Anterior cingulate cortex (tissue), 58 donors: ENCODE measurements at places on chromosomes 11 and 22.

DNA sequence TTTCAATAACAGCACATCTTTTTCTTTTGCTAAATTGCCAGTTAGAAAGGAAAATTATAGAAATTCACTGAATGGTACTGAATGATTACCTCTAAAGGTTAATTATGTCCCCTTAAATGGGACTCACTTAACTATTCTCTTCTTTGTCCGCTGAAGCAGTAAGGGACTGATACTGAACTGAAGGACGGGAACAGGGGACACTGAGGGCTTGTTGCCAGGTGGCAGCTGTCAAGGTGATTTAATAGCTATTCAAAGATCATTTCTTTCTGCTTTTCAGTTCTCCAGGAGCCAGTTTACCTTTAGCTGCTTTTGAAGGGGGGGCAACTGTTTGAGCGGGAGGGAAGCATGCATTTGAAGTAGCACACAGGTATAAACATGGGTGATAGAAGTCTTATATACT lies 325.4 kb upstream of the CCDC90B start:
- no peak for DNase-seq

DNA sequence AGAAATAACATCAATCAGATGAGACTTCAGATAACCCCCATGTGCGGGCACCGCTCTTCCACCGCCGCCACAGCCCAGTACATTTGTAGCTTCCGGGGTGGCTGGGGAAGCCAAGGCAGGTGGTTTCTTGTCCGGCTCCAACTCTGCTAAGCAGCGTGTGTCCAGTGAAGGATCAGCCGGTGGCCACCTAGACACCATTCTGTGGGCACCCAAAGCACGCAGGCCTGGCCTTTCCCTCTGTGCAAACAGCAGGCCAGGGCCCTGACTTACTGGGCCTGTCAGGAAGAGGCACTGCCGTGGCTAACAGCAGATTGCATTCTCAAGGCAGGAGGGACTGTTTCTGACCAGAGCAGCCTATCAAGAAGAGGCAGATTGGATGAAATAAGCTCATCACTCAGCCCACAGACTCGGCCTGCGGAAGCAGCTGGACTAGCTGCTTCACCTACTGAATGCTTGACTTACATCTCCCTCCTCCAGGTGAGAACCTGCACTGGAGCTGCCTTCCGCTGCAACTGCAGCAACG lies 74.8 kb downstream of the ETS1 start:
- DNase-seq, result no peak

DNA sequence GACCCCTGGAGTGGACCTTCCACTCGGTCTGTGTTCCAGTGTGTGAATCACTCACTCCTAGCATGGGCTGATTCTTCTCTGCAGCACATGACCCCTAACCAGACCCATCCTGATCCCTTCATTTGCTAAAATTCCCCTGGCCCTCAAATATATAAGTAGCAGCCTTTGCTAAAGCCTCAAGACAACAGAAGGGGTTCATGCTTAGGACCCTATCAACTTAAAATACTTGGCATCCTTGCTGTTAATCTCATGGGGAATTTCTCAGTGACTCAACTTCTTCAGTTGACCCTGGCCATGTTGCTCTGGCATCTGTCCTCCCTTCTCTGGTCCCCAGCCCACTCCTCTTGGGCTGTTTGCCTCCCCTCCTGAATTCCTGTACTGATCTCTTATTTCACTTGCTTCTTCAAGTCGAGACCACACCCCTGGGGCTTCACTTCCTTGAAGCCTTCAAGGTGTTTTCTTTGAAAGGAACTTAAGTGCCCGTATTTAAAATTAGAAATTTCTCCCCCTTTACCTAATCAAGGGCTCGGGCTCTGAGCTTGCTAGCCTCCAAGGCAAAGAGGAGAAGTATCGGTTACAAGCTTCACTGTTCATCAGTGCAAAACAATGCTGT lies 23.6 kb downstream of the NNMT start:
- DNase-seq, result no peak

- peak; percentile 36 for DNase-seq
These were observed 3.4 kb downstream of the CLPB start for GRCh38 chr11:72430741-72431570.

- peak; percentile 21 for DNase-seq
These were observed 22.7 kb upstream of the C1QTNF4 start for GRCh38 chr11:47616726-47617416.

- DNase-seq, result no peak
These were observed 30.6 kb downstream of the NNMT start for GRCh38 chr11:114326776-114327175.

DNA sequence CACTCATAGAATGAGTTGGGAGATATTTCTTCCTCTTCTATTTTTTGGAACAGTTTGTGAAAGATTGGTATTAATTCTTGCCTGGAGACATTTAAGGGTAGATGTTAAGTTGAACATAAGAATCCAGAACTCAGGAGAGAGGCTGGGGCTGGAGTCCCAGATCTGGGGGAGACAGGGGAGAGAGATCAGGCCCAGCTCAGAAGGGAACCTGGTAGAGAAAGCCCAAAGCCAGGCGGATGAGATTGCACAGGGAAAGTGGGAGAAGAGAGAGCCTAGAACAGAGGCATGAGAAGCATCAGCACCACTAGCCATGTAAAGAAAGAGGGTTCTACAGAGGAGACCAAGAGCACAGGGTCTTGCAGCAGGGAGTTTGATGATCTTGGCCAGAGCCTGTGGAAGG lies 13.0 kb upstream of the GNAZ start:
- no peak for DNase-seq

DNA sequence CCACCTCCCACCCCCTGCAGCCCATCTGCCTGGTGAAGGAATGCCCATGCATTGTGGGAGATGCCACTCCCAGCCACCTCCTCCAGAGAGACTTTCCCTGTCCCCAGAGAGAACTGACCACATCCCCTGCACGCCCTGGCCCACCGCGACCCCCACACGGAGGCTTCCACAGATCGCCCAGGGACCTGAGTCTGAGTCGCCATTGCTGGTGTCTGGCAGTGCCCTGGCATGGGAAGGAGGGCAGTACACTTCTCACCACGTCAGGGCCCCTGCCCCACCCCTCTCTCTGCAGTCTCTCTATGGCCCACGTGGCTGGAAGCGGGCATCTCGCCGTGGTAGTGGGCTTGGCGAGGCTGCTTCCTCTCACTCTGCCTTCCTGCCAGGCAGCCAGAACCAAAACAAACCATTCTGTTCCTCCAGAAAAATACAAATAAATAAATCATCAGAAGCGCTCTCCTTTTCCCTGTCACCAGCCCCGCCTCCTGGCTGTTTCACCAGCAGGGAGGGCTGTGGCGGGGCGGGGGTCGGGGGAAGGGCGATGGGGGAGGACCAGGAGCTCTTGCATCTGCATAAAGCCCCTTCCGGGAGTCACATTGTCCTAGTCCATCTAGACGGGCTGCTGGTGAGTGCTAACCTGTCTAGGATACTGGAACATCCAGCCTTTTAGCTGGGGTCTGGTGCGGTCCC lies 20.9 kb downstream of the SHISAL1 start:
- DNase-seq, result no peak

- no peak for DNase-seq
These were observed 1010.3 kb upstream of the TENM4 start for GRCh38 chr11:80451105-80451504.
